AG08395 (cell line): ENCODE measurements at places on chromosomes 5 and 9.
A peak's percentile ranks its signal among the peaks of the same experiment; 100 is the strongest.

- peak; percentile 70 for DNase-seq
These were observed 365.1 kb downstream of the ENC1 start for GRCh38 chr5:74275171-74275992.

DNA sequence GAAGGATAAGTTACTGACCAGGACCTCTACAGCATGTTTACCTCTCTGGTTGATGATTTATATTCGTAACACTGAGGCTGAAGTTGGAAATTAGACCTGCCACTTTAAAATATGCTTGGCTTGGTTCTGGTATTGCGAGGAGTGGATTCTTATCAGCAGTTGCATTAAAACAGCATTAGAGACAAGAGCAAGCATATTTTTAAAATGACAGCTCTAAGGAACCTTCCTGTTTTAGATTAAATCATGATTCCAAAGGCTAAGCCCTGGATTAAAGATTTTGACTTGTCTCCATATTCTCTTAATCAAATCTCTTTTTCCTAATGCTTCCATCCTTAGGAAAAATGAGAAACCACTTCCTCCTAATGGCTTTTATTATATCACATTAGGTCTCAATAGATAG is 277.8 kb downstream of the KCTD16 start:
- no peak for DNase-seq

DNA sequence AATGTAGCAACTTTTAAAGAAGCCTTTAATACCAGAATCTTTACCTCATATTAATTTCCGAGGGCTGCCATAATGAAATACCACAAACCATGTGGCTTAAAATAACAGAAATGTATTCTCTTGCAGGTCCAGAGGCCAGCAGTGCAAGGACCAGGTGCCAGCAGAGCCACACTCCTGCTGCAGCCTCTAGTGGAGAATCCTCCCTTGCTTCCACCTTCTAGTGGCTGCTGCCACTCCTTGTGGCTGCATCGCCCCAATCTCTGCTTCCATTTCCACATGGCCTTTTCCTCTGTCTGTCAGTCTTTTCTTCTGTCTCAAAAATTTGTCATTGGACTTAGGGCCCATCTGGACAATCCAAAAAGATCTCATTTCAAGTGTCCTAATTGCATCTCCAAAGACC is 401.5 kb downstream of the EFNA5 start:
- DNase-seq, result no peak

GRCh38 chr5:78929833-78930232 is 55.3 kb downstream of the ARSB start:
- DNase-seq, result no peak

- peak; percentile 21 for DNase-seq
These were observed 415 bp downstream of the XRCC4 start for GRCh38 chr5:83077662-83078261.

GRCh38 chr5:71471193-71471592 is 15.7 kb downstream of the BDP1 start:
- no peak for DNase-seq

- no peak for DNase-seq
These were observed 77.9 kb upstream of the ATG10 start for GRCh38 chr5:81893961-81894360.

GRCh38 chr5:178429491-178430185 is 160.6 kb downstream of the COL23A1 start:
- no peak for DNase-seq

GRCh38 chr5:23216345-23216744 is 291.1 kb upstream of the PRDM9 start:
- DNase-seq, result no peak

- no peak for DNase-seq
These were observed 62.1 kb downstream of the TMOD1 start for GRCh38 chr9:97563458-97564135.

- DNase-seq, result no peak
These were observed 60.8 kb downstream of the RFK start for GRCh38 chr9:76333388-76333787.

- peak; percentile 62 for DNase-seq
These were observed 250.8 kb downstream of the SLIT3 start for GRCh38 chr5:169050146-169050571.

- DNase-seq, result no peak
These were observed 251.2 kb downstream of the NFIB start for GRCh38 chr9:14062586-14063221.

DNA sequence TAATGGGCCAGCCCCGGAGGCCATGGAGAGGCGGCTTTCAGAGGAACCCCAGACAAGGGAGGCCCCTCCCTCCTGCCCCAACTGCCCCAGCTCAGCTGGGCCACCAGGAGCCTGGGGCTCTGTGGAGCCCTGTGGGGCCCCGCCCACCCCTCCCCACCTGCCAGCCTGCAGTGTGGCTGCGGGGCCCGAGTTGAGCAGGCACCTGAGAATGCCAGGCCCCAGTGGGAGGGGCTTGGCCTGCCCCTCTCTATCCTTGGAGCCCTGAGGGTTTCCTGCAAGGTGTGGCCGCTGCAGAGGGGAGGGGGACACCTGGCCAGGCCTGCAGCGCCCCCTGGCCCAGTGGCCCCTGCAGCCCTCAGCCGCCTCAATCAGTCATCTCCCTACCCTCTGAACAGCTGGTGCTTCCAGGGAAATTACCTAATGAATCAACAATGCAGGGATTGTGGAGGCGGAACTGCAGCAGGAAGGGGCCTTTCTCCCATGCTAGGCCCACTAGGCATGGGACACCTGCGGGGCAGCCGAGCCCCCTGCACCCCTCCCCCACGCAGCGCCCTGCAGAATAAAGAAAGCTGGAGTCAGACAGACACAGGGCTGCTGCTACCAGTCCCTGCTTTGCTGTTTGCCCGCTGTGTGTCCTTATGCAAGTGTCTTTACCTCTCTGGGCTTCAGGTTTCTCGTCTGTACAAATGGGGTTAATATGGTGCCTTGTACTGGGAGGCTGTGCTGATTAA is 48.0 kb downstream of the LMX1B start:
- DNase-seq, result no peak

- DNase-seq, result no peak
These were observed 113.9 kb downstream of the C5orf15 start for GRCh38 chr5:133854554-133854953.

- DNase-seq, result no peak
These were observed 34.5 kb upstream of the CDKN2AIPNL start for GRCh38 chr5:134445856-134446818.

GRCh38 chr5:147628058-147628895 is 118.4 kb upstream of the DPYSL3 start:
- peak; percentile 52 for DNase-seq

DNA sequence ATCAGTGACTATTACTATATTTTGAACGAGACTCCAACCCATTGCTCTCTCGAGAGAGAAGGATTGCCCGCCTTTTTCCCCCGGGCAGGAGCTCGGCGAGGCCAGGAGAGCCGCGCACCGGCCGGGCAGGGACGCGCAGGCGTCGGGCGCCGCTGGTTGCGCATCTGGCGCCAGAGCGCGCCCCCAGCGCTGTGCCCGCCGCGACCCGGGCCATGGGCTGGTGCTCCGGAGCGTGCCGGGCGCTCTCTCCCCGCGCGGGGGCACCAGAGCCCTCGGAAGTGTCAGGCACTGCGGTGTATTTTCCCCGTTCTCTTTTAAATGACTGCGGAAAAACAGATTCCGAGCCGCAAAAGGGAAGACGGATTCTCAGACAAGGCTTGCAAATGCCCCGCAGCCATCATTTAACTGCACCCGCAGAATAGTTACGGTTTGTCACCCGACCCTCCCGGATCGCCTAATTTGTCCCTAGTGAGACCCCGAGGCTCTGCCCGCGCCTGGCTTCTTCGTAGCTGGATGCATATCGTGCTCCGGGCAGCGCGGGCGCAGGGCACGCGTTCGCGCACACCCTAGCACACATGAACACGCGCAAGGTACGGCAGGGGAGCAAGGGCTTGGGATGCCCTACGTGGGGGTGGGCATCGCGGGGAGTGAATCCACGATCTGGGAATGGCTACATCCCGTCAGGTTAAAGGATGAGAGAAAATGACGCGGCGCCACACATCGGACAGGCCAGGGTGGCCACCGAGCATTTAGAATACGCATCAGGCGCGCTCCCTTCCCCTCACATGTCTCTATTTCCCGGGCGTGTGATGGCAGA is 1.1 kb upstream of the NTRK2 start:
- peak; percentile 68 for DNase-seq

- no peak for DNase-seq
These were observed 258.2 kb downstream of the ENC1 start for GRCh38 chr5:74382123-74382855.

GRCh38 chr5:62084391-62084790 is 221.6 kb upstream of the KIF2A start:
- no peak for DNase-seq

- peak; percentile 62 for DNase-seq
These were observed at the start of gene WWC1 for GRCh38 chr5:168291342-168291963. Gene WWC1, plus strand, starts transcription at chr5:168291645. Its CDS starts 508 bp downstream, at chr5:168292153.

GRCh38 chr9:38208206-38208901 is 139.3 kb upstream of the SHB start:
- no peak for DNase-seq

DNA sequence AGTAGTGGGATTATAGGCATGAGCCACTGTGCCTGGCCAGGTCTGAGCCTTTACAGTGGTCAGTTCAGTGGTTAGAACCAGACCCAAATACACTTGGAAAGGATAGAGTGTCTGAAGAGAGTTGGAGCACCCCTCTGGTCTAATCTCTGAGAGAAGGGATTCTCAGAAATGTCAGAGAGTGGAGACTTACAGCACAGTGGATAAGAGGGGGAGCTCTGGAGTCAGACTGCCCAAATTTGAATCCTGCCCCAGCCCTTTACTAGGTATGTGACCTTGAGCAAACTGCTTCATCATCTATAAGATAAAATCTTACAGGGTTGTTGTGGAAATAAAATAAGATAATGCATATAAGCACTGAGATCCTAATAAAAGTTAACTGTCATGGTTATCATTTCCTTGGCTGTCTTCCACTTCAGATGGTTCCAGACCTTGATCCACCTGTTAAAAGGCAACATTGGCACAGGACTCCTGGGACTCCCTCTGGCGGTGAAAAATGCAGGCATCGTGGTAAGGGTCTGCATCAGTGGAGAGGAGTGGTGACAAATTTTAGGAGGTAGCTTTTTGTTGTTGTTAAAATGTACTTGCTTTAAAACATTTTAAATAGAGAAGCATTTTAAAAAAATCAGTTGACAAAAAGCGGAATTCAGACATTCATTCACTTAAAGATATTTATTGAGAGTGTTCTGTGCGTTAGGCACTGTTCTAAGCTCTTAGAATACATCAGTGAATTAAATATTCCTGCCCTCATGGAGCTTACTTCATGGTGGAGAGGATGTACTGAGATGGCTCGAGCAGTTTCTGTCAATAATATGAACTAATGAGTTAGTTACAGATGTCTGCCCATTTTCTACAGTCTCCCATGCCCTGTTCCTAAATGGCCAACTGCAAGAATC is 16.0 kb downstream of the SLC36A1 start:
- DNase-seq, result no peak

GRCh38 chr5:144122081-144122480 is 48.4 kb downstream of the YIPF5 start:
- no peak for DNase-seq

- peak; percentile 72 for DNase-seq
These were observed 121.3 kb downstream of the LIFR start for GRCh38 chr5:38434966-38435705.

DNA sequence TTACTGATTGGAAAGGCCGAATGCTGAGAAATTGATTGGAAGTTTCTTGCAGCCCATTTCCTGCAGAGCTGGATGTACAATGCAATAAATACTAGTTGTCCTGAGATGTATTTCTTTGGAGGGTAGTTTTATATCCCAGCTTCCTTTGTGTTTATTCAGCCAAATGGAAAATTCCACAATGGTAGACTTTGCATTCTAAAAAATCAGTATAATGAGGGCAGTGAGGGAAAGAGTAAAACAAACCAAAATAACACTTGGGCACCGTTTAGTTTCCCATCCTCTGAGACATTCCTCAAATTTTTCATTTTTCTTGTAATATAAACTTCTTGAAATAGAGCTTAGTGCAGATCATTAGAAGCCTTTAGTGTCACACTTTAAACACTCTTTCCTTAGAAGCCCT is 379.4 kb downstream of the EBF1 start:
- no peak for DNase-seq

DNA sequence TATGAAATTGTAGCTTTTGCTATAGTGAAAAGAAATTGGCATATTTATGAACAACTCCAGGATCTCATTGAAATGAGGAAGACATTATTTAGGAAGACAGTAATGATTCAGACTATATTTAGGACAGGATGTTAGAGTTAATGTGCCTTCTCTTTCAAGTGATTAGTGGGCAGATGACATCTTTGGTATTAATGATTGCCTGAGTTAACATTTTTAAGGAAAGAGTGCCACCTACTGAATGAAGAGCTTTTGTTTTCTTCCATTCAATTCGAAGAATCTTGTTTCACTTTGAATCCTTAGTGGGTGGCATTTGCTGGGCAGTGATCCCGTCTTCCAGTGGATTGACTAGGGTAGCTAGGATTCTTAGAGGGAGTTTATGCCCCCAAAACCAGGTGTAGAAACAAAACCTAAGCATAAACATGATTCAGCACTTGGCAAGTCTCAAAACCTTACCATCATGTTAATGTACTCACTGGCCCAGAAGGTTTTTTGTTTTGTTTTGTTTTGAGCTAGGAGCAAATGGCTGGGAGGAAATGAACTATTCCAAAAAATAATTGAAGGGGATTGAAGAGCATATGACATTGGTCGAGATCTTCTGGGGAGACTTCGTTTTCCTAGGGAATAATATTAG is 23.2 kb downstream of the MAP3K1 start:
- peak; percentile 70 for DNase-seq

DNA sequence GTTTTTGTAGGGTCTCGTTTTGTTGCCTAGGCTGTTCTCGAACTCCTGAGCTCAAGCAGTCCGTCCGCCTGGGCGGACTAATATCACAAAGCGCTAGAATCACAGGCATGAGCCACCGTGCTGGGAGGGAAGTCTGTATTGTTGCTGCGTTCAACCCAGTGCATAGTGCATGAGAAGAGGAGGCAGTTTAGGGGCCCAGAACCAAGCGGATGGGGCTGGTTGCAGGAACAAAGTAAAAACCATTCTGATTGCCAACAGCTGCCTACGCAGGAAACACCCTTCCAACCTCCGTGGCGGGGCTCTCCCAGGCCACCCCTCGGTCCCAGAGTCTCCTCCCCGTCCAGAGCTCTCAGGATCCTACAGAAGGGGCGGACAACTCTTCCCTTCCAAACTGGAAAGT is 87.1 kb downstream of the ANXA2R start:
- DNase-seq, result no peak

DNA sequence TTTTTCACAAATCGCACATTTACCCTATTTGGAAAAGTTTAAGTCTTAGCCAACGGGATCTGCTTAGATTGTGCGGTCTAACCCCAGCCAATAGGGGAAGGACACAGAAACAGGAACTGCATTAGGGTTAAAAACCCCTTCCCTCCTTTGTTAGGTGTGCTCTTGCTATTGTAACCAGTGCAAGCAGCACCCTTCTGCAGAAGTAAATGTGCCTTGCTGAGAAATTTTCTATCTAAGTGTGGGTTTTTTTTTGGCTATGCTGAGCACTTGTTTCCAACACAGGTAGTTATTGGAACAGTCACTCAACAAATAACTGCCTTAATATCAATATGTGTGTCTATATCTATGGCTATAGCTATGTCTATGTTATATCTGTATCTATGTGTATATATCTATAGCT is 190.0 kb downstream of the TRIM32 start:
- DNase-seq, result no peak

GRCh38 chr9:90720621-90721265 is 78.1 kb upstream of the DIRAS2 start:
- no peak for DNase-seq

- no peak for DNase-seq
These were observed 19.1 kb downstream of the AUH start for GRCh38 chr9:91342575-91342974.

GRCh38 chr9:16150938-16151650 is 598.3 kb downstream of the CCDC171 start:
- DNase-seq, result no peak

GRCh38 chr9:14057368-14058324 is 256.3 kb downstream of the NFIB start:
- DNase-seq, result no peak
